ENCODE measurements at places on chromosomes 1 and 21. TPM values are rescaled to one million over a fixed set of nuclear protein-coding genes. Genes with fewer than 3 reads are reported as not detected.

Gene TMEM183A
- 43.5 TPM for total RNA-seq

Gene CACHD1
- 12.3 TPM for total RNA-seq

Gene DMRTA2
- not detected for total RNA-seq

DNA sequence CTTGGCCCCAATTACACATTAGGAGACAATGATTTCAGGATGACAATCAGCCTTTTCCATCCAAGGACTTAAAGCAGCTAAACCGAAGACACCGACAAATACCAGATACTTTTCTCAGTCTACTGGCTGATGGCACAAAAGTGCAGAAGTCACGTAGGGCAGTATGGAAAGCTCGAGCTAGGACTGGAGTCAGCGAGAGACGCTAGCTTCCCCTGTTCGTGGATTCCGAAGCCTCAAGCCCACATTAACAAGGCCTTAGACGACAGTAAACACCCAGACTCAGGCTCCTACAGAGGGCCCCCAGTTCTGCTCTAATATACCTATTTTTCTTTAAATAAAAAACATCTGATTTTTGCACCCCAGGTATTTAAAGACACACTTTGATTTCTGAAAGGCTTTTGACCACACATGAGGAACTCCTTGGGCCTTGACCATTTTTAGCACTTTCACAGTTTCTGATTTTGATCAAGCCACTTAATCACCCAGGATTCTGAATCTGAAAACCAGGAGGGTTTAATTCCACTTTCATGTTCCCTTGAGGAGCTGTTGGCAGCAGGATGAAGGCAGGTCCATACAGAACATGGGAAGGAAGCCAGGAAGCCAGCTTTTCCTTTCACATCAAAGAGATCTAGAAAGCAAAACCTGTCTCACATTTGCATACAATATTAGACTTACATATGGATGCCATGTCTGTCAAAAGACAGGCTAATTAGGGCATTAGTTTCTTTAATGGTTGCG, 204.1 kb downstream of the GABPA start:
- DNase-seq: no peak

GRCh38 chr1:236321101-236321500, 39.3 kb upstream of the ERO1B start:
- DNase-seq: no peak

GRCh38 chr1:11434926-11435325, 44.0 kb upstream of the DISP3 start:
- no peak for DNase-seq

DNA sequence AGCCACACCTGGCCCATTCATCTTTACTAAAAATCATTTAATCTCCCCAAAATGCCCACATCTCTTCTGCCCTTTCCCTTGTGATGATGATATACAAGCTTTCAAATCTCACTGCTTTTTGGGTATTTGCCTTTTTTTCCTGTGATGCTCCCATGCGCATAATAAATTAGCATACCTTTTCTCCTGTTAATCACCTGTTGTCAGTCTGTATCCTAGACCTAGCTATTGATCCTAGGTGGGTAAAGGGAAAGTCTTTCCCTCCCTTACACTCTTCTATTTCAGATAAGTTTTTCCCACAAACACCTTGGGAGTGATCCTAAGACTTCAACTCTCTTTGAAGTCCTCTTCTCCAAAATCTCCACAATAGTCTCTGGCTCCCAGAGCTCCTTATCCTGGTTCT, 12.0 kb upstream of the SLC35A3 start:
- DNase-seq: no peak

DNA sequence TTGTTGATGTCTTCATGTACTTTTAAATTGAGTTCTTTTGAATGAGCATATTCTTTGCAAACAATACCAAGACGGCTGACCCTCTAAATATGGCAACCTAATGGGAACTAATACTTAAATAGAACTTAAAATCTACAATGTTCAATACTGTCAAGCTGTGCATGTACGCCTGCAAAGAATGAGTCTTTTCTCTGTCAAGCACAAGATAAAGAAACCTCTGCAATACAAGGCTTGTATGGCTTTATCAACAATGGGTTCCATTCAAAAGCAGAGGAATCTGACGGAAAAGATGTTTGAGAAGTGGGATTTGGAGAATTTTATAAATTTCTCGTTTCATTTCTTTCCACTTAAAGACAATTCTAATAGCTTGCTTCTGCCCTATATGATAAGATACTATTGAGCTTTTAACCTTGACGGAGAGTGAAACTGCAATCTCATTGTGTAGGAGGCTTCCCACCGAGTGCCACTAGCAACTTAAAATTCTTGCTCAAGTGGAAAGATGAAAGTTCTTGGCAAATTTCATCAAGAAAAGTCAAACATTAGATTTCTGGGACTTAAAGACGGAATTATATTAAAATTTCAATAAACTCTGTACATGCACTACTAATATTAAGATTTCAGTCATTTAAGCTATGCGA, 119.8 kb downstream of the RGS21 start:
- no peak for DNase-seq

DNA sequence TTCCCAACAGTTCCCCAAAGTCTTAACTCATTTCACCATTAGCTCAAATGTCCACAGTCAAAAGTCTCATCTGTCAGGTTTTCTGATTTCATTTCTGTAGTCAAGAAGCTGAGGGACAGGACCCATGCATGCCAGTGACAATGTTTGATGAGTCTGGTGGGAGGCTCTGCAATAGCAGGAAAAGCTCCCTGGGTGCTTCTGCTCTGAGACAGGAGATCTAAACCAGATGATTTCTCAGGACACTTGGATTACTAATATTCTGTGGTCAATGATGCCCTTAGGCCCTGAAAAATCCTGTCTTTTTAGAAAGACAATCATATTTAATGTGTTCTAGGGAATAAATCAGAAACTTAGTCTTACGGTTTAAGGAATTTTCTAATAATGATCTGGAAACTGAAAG, 56.4 kb downstream of the PCBP3 start:
- DNase-seq: no peak

- DNase-seq: no peak
Measured at GRCh38 chr1:14082331-14082730, 382.3 kb downstream of the PRDM2 start.

GRCh38 chr1:2290171-2290578, 62.1 kb downstream of the SKI start:
- no peak for DNase-seq

DNA sequence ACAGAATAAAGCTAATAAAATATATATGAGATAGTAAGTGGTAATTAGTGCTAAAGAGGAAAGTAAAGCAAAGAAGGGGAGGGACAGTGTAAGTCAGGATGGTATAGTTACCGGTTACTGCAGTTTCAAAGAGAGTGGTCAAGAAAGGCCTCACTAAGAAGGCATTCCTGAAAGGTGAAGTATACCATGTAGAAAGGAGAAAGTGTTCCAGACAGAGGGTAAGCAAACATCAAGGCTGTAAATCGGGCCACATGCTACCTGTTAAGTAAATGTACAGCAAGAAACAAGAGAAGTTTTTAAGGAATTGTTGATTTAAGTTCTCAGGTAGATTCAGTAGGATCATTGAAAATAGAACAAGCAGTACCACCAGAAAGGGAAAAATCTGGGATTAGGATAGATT, 9.7 kb downstream of the DESI2 start:
- no peak for DNase-seq

DNA sequence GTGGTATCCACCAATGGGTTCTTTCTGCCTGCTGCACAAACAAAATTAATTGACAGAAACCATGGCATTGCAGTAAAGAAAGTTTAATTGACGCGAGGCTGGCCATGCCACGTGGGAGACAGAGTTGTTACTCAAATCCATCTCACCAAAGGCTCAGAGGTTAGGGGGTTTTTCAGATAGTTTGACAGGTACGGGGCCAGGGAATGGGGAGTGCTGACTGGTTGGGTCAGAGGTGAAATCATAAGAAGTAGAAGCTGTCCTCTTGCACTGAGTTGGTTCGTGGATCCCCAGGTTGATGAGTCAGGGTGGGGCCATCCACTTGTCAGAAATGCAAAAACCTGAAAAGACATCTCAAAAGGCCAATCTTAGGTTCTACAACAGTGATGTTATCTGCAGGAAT, 941 bp upstream of the TBCE start:
- DNase-seq: no peak

GRCh38 chr1:193356249-193356648, 169.8 kb upstream of the B3GALT2 start:
- no peak for DNase-seq

- DNase-seq: no peak
Measured at GRCh38 chr1:45867697-45868348, 64.4 kb downstream of the MAST2 start.

All from posterior vena cava (tissue), 2 donors.